ENCODE measurements at places on chromosomes 2 and 18. TPM values are rescaled to one million over a fixed set of nuclear protein-coding genes. Genes with fewer than 3 reads are reported as not detected.
A peak's percentile ranks its signal among the peaks of the same experiment; 100 is the strongest.

GRCh38 chr2:168589236-168590211, 133.5 kb downstream of the CERS6 start:
- no peaks in the 10 kb centered on the region for H3K27me3 ChIP-seq
- DNase-seq, result no peak
- H3K4me1 ChIP-seq, result no peaks in the 10 kb centered on the region
- no peak overlapping the region for H3K4me3 ChIP-seq
- no peaks in the 10 kb centered on the region for H3K36me3 ChIP-seq

DNA sequence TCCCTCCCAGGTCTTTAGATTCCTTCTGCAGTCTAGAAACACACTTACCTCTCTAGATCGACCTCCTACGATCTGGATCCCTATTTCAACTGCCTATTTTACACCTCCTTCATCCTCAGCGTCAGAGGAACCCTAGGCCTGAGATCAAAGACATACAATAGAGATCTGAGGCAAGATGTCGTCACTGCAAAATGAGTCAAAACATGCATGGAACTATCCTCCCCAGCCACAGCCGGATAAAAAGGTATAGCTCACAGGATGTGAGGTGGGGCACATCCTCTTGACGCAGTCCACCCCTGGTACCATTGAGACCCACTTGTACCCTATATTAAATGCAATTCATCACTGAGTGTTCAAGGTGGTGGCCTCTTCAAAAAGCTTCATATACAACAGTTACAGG, 63.7 kb upstream of the DNAJC10 start:
- H3K27ac ChIP-seq, result no peak overlapping the region
- H3K4me3 ChIP-seq, result no peak overlapping the region
- no peaks in the 10 kb centered on the region for H3K4me1 ChIP-seq
- no peaks in the 10 kb centered on the region for H3K27me3 ChIP-seq
- DNase-seq, result no peak
- H3K36me3 ChIP-seq, result no peaks in the 10 kb centered on the region

DNA sequence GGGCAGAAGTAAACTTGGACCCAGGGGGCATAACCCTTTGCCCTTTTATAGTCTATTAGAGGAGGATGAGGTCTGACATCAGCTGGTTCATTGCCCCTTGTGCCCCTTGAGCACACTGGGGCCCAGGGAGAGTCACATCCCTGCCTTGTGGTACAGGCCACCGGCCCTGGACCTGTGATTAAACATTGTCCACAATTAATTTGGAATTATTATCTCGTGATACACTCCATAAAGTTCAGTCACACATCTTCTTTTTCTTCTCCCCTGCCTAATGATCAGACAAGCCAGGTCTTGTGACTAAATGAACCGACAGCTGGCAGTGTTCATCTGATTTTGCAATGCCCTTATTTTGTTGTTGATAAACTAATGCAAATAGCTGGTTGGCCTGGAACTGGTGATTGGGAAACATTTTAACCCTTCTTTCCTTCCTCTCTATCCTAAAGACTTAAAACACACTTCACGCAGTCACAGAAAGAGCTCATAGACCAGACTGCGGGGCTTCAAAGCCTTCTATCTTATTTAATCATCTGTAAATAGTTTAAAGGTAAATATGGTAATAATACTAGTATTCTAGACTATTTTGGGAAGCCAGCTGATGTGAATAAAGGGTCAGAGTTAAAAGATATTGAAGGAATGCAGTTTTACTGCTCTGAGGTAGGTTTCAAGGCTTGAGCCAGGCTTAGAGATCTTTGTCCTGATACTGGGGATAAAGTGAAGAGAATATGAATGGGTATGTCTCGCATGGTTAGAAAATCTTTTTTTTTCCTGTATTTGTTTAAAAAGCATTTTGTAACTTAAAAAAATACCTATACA, 13.4 kb downstream of the IL1R1 start:
- peaks cover 8% of the 10 kb centered on the region for H3K4me1 ChIP-seq
- no peak overlapping the region for H3K4me3 ChIP-seq
- DNase-seq, result no peak
- H3K27ac ChIP-seq, result peak overlapping the region; percentile 91

GRCh38 chr2:132373391-132374135, 43.0 kb upstream of the GPR39 start:
- no peak overlapping the region for H3K27ac ChIP-seq
- no peak overlapping the region for H3K4me3 ChIP-seq
- no peaks in the 10 kb centered on the region for H3K4me1 ChIP-seq
- no peaks in the 10 kb centered on the region for H3K27me3 ChIP-seq

GRCh38 chr2:143571747-143572146, 442.5 kb downstream of the ARHGAP15 start:
- DNase-seq, result no peak
- H3K27me3 ChIP-seq, result no peaks in the 10 kb centered on the region
- H3K4me1 ChIP-seq, result no peaks in the 10 kb centered on the region
- no peak overlapping the region for H3K4me3 ChIP-seq

DNA sequence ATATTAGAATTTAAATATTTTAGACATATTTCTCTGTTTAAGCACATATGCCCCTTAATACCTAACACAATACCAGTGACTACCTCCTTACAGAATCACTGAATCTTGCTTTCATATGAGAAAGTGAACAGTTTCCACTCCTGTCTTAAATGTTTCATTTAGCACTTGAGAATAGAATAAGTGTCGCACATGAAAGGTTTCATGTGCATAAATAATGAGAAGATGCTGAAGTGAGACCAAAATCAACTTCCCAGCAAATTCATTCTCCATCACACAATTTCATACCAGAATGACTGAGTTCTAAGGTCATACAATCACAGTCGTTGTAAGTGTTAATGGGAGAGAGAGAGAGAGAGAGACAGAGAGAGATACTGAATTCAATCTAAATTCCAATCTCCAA, 51.2 kb downstream of the ATIC start:
- no peak overlapping the region for H3K4me3 ChIP-seq
- no peaks in the 10 kb centered on the region for H3K4me1 ChIP-seq
- DNase-seq, result no peak
- H3K27me3 ChIP-seq, result no peaks in the 10 kb centered on the region

DNA sequence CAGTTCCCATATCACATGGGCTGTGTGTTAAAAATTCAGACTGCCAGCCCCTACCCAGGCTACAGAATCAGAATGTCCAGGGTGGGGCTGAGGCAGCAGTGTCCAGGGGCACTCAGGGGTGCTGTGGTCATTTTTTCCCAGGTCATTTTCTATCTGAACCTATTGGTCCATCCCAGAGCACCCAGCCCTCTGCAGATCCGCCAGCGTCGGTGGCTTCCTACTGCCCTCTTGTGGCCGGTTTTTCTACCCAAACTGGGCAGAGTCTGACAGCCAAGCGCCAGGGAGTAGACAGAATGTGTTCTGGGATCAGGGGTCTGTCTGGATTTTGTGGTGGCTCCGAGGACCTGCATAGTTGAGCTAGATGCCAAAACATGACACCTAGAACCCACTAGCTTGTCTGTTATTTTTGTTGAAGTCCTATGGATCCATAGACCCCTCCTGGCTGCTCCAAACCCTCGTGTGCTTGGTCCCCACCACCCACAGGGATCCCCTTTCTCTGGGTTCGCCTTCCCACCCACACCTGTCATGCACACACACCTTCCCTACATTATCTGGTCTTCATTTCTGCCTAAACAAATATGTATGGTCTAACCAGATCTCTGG, 34.1 kb upstream of the RMDN2 start:
- DNase-seq, result peak; percentile 35
- H3K27me3 ChIP-seq, result no peaks in the 10 kb centered on the region
- peaks cover 6% of the 10 kb centered on the region for H3K4me1 ChIP-seq

DNA sequence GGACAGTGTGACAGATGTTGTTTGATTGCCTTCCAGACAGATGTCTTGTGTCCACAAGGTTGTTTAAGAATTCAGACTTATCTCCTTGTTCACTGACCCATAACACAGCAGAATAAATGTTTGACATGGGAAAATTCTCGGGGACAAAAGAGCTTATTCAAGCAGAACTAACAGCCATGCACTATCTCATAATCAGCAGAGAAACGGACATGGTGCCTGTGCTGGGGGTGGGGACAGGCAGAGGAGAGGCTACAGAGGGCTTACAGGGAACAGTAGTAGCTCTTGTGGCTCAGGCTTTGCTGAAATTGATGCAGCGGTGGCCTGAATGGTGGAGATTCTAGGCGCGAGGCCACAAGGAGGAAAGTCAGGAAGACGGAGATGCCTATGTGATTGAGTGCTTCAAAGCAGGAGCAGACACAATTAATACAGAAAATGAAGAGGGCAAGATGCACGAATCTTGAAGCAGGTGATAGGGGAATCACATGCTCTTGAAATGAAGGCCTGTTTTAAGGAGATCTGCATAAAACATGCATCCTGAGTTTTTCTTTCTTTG, 62.0 kb upstream of the CAB39 start:
- H3K27me3 ChIP-seq, result no peaks in the 10 kb centered on the region
- H3K4me1 ChIP-seq, result no peaks in the 10 kb centered on the region
- H3K36me3 ChIP-seq, result no peaks in the 10 kb centered on the region
- no peak overlapping the region for H3K27ac ChIP-seq
- no peak for DNase-seq

The FBXO36 gene
- total RNA-seq, result 3.3 TPM

The NEB gene
- 2.0 TPM for total RNA-seq
